ENCODE measurements at places on chromosomes 13 and 19.

GRCh38 chr13:21986602-21987001, 315.7 kb downstream of the FGF9 start:
- no peak for DNase-seq

DNA sequence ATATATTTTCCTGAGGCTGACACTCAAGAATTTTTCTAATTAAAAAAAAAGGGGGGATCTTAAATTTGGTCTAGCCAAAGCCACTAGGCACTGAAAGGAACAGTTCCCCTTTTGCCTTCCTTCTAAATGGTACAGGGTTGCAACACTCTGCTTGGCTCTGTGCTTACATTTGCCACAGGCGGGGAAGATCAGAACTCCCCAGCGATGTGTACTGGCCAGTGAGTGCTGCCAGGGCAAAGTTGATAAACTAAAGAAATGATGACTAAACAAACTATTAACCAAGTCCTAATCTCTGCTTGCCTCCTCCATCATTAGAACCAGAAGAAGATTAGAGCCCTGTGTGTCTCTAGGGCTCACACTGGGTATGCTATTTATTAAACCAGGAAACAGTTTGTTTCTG, 75.3 kb upstream of the SCEL start:
- DNase-seq = peak; percentile 52

- no peak for DNase-seq
Observed at GRCh38 chr13:34942732-34943435, 814 bp downstream of the NBEA start.

GRCh38 chr13:89796196-89796595, 1551.3 kb upstream of the MIR17HG start:
- no peak for DNase-seq

- no peak for DNase-seq
Observed at GRCh38 chr19:49614096-49614833, 23.3 kb downstream of the PRR12 start.

- DNase-seq = peak; percentile 53
Observed at GRCh38 chr19:8423817-8424223, 10.7 kb downstream of the MARCHF2 start.

DNA sequence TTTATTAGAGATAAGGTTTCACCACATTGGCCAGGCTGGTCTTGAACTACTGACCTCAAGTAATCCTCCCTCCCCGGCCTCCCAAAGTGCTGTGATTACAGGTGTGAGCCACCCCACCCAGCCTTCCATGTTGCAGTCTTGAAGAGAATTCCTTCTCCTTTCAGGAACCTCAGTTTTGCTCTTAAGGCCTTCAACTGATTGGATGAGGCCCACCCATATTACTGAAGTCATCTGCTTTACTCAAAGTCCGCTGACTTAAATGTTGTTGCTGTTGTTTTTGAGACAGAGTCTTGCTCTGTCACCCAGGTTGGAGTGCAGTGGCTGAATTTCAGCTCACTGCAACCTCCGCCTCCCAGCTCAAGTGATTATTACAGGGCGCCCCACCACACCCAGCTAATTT, 33.5 kb downstream of the RASL11A start:
- no peak for DNase-seq

All from GF-D8 (cell line).